B cell (primary cell): ENCODE measurements at places on chromosomes 16 and 17. TPM values are rescaled to one million over a fixed set of nuclear protein-coding genes. Genes with fewer than 3 reads are reported as not detected.

DNA sequence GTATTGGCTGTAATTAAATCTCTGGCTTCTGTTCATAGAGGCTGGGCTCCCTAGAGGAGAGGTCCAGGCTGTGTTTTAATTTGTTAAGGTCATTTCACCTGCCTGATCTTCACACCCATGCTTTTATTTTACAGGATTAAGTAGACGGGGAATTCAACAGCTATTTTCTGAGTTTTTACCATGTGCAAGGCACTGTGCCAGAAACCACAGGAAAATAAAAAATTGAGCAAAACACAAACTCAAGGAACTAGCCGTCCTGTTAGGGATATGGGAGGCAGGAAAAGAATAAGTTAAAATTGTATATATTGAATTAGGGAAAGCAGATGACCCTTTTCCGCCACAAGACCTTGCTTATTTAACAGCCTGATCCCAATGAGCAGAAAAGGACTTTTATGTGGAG, 29.1 kb downstream of the HS3ST3A1 start:
- DNase-seq: no peak

- DNase-seq: peak; percentile 32
Measured at GRCh38 chr17:58277107-58277801, 3.5 kb downstream of the MPO start.

GRCh38 chr17:62653826-62654761, 26.6 kb downstream of the MRC2 start:
- DNase-seq: no peak

The FOXF1 gene
- total RNA-seq: not detected in 2 replicates

The FAHD1 gene
- 11.0 and 13.3 TPM in 2 replicates for total RNA-seq

The DNAI2 gene
- not detected in 2 replicates for total RNA-seq
